ENCODE measurements at places on chromosomes 6 and 20.

GRCh38 chr6:138465007-138465645 lies 34.2 kb downstream of the NHSL1 start:
- DNase-seq = no peak

DNA sequence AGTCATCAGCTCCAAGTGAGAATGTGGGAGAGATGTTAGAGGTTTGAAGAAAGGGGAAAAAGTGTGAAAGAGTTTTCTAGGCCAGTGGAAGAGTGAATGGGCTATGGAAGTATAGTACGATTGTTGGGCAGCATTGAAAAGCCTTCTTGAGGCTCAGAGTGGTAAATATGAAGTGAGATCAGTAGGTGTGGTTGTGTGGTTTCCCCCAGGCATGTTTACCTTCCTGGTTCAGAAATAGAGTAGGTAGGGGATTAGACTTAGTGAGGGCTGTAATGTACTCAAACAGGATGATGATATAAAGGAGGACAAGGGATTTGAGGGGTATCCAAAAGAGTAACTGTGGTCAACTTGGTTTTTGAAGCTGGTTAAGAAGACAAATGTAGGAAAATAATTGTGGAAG lies 3.7 kb downstream of the MLIP start:
- no peak for DNase-seq

GRCh38 chr20:52342913-52343312 lies 151.3 kb upstream of the ZFP64 start:
- no peak for DNase-seq

DNA sequence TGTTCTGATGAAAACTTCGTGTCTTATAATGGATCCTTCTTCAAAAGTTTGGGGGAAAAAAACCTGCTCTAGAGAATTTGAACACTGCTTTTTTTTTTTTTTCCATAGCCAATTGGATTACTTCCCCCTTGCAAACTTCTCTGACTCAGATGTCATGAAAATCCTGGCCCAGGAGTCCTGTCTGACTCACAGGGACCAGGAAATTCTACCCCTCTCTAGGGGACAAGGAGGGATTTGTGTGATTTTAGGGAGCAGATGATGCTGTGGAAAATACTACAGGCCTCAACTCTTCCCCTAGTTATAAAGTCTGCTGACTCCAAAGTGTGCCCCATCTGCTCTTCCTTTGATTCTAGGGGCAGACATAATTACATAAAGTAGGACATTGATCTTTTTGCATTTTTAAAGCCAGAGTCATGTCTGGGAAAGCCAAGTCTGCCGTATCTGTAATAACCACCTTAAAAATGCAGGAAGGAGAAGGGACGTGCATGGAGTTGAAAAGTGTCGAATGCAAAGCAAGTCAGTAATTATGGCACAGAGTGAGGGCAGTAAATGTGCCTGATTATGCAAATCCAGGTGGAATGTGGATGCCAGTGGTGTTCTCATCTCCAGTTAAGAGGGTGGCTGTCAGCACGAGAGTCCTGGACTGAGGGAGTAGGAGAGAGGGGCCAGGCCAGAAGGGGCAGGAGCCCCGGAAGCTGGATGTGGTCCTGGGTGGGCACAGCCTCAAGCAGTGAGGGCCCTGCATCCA lies 144.3 kb upstream of the SULF2 start:
- no peak for DNase-seq

DNA sequence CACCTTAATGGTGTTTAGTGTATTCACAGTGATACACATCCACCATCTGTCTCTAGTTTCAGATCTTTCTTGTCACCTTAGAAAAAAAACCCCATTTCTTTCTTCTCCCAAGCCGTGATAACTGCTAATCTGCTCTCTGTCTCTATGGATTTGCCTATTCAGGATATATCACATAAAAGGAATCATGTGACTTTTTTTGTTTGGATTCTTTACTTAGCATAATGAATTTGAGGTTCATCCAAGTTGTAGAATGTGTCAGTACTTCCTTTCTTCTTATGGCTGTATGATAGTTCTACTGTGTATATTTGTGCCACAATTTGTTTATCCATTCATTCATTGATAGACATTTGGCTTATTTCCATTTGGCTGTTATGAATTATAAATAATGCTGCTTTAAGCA lies 57.1 kb downstream of the ITCH start:
- no peak for DNase-seq

DNA sequence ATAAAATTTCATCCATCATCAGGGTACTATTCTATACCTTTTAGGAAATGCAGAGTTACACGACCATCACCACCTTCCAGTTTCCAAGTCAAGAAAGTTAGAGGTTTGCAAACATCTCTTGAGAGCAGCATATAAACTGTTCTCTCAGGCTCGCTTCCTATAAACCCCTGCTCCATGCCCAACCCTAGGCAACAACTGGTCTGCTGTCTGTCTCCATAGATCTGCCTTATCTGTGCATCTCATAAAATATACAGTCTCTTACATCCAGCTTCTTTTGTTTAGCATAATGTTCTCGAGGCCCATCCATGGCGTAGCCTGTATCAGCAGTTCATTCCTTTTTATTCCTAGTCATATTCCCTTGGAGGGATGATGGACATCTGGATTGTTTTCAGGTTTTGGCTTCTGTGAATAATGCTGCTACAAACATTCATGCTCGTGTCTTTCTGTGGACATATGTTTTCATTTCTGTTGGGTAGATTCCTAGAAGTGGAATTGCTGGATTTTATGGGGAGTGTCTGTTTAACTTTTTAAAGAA lies 6.1 kb downstream of the PTPRT start:
- DNase-seq = no peak

GRCh38 chr20:21615617-21616080 lies 89.8 kb upstream of the PAX1 start:
- peak; percentile 60 for DNase-seq

DNA sequence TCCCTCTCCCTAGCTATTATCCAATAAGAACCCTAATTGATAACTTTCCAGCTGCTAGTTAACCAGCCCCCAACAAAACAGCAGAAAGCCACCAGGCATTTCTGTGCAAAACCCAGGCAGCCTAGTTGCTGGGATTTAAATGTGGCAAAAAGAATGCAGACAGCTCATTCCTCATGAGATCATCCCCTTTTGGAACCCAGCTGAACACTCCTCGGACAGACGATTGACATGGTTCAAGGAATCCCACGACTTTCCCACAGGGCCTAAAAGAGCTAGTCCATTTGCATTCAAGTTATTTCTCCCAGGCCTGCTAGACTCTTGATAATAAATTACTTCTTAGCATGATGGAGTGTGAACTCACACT lies 24.0 kb downstream of the JAG1 start:
- DNase-seq = no peak

DNA sequence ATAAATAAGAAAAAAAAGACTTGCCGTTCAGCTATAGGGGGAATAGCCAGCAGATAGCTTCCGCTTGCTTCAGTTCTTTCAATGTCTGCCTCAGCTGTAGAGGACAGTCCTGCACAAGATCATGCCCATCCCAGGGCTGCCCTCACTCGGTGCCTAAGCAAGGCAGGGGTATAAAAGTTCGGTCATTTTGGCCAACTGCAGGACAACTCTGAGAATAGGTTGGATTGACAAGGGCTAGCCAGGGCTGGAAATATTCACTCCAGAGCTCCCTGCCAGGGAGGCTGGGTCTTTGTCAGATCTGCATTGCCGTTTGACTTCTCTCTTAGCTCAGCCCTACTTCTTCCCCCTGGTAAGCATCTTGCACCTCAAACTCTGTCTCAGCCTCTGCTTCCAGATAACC lies 8.4 kb downstream of the PROCR start:
- DNase-seq = no peak

GRCh38 chr20:32846852-32847251 lies 11.9 kb upstream of the EFCAB8 start:
- no peak for DNase-seq

GRCh38 chr20:53128004-53128403 lies 155.8 kb downstream of the TSHZ2 start:
- DNase-seq = no peak

DNA sequence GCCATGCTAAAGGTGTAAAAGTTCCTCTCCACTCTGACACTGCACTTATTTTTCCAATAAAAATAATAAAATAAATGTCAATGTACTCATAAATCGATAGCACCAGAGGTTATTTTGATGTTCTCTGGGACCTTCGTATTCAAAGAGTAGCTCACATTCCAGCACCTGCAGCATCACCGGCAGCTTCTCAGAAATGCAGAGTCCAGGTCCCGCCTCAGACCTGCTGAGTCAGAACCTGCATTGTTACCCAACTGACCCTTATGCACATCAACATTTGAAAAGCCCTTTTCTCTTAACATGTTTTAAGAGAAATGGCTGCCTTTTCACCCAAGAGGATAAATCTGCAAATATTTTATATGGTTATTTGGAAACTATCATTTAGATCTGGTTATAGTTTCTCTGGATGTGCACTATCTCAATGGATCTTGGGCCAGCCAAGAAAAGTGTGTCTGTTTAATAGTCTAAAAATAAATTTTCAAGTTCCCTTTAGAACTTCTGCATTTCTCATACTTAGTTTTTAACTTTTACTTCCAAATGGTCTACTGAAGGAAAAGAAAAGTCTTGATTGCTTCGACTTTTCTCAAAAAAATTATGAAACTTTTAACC lies 216.2 kb upstream of the PRDM1 start:
- DNase-seq = no peak

GRCh38 chr6:40799296-40800140 lies 212.4 kb upstream of the LRFN2 start:
- DNase-seq = no peak

Measured in BE2C (cell line).